ENCODE measurements at places on chromosomes 11 and 22. TPM values are rescaled to one million over a fixed set of nuclear protein-coding genes. Genes with fewer than 3 reads are reported as not detected.

DNA sequence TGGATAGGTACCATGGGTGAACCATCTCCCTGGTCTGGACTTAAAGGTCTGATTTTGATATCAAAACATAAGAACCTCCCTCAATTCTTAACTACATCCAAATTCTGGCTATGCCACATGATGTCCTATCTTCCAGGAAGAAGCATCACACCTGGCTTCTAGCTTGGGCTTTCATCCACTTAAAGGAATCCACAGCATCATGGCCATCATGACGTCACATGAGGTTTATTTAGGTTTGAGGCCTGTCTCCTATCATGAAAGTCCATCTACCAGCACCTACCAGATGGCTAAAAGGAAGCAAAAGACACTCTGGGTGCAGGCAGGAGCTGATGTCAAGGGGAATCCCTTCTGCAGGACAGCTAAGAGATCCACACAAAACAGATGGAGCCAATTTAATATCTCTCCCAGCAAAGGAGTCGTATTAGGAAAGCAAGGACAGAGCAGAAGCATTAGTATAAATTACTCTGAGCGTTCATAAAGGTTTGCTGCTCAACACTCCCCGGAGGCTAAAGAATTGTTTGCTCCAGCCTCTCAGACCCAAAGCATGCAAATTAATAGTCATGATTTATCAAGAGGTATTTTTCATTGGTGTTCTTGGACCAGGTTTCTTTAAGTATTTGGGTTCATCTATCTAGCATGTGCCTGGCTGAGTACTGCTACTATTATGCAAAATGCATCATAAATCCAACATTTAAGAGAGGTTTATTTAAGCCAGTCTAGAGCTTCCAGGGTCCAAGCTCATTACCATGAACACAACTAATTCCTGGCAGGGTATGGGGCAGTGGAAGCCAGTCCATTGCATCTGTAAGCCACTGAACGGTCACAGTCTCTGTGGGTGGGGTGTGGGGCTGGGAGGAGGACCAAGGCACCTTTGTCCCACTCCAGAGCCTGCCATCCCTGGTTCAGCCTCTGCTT is 47.2 kb downstream of the GALNT18 start:
- DNase-seq = no peak

GRCh38 chr11:11441516-11441915 is 88.5 kb upstream of the CSNK2A3 start:
- DNase-seq = no peak

DNA sequence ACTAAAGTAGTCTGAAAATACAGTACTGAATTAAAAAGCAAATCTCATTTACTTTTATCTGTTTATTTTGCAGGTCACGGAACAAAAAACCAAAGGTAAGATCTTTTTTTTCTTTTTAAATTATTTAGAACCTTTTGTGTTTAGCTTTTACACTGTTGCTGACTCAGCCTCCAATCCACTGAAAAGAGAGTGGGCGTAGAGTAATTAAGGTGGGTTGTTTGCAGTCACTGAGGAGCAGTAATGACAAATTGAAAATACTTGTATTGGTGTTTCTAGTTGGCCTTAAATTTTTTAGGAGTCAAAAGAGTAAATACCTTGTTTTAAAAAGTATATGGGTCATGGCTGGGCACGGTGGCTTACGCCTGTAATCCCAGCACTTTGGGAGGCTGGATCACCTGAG is 73.4 kb downstream of the TNRC6B start:
- no peak for DNase-seq

GRCh38 chr11:94676814-94677213 is 91.3 kb upstream of the AMOTL1 start:
- DNase-seq = peak; percentile 24

DNA sequence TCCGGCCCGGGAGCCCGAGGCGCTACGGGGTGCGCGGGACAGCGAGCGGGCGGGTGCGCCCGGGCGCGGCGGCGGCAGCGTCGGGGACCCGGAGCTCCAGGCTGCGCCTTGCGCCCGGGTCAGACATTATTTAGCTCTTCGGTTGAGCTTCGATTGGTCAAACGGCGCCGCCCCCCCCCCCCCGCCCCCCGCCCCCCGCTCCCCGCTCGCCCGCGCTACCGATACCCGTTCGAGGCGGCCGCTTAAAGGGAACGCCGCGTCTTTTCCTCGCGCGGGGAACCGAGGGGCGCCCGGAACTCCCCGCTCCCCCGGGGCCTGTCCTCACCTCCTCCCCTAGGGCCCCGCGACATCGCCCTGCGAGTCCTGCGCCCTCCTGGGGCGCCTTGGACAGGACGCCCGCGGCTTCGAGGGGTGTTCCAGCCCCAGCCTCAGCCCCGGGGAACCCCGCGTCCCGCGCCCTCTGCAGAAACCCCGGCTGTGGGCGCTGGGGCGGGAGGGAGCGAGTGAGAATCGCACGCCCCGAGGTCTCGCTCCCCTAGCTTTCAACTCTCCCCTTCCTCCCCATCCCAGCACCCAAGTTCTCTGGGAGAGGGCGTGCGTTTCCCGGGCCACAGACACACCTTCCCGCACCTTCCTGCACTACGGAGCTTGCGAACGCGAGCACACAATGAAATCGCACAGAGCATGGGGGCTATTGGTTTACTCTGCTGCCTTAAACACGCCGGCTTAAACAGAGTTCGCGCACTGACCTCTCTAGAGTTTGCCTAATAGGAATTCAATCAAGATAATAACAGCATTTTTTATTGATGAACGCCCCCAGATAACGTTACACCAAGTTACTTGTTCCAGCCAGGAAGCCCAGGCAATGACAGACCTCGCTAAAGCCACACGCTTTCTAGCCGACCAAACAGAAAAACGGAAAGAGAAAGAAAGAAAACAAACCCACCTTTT is at the start of gene BDNF:
BDNF (minus strand) TSS at position 105 of the 951 bp plus-strand sequence. CDS start 41,891 bp downstream, outside the sequence.
- DNase-seq = peak; percentile 53

DNA sequence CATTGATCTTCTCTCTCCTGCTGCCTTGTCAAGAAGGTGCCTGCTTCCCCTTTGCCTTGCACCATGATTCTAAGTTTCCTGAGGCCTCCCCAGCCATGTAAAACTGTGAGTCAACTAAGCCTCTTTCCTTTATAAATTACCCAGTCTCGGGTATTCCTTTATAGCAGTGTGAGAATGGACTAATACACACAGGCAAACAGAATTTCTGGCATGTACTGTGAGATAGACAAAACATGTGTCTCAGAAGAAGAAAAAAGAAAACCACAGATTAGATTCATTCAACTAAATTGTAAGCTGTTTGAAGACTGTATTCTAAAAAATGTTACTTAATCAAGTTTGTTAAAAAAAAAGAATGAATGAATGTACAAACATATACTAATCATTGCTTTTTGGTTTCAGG is 1.5 kb upstream of the MMP20 start:
- no peak for DNase-seq

DNA sequence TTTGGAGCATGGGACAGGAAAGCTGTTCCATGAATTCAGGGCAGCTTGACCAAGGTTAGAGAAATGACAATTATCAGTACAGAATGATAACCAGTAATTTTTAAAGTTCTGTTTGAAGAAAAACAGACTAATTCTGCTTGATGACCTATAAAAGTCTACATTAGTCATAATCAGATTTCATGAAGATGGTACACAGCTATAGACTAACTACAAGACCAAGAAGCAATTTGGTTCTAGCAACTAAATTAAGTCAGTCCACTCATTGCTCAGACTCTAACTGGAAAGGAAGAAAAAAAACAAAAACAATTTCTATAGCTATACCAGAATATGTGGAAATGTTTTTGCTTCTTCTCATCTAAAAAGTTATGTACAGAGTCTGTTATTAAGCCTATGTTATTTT is 24.9 kb downstream of the MRTFA start:
- no peak for DNase-seq

DNA sequence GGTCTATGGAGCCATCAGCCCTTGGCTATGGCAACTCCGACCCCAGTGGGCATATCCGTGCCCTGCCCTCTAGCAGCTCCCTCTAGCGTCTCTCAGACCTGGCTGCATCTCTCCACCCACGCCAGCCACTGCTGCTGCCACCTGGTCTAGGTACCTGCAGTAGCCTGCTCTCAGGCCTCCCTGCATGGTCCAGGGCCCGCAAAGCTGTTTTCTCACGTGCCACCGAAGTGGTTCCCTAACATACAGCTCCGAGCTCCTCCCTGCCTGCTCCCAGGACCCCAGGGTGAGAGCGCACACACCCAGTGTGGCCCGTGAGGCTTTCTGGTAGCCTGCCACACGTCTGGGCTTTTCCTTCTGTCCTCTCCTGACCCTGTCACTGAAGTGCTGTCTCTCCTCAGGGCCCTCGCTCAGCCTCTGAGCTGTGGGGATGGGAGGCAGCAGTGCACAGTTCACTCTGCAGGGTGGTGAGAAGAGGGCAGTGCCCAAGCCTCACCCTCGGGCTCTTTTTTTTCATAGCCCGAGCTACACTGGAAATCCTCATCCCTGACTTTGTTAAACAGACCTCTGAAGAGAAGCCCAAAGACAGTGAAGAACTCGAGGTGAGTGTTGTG is 14.3 kb downstream of the DGCR8 start:
- no peak for DNase-seq

DNA sequence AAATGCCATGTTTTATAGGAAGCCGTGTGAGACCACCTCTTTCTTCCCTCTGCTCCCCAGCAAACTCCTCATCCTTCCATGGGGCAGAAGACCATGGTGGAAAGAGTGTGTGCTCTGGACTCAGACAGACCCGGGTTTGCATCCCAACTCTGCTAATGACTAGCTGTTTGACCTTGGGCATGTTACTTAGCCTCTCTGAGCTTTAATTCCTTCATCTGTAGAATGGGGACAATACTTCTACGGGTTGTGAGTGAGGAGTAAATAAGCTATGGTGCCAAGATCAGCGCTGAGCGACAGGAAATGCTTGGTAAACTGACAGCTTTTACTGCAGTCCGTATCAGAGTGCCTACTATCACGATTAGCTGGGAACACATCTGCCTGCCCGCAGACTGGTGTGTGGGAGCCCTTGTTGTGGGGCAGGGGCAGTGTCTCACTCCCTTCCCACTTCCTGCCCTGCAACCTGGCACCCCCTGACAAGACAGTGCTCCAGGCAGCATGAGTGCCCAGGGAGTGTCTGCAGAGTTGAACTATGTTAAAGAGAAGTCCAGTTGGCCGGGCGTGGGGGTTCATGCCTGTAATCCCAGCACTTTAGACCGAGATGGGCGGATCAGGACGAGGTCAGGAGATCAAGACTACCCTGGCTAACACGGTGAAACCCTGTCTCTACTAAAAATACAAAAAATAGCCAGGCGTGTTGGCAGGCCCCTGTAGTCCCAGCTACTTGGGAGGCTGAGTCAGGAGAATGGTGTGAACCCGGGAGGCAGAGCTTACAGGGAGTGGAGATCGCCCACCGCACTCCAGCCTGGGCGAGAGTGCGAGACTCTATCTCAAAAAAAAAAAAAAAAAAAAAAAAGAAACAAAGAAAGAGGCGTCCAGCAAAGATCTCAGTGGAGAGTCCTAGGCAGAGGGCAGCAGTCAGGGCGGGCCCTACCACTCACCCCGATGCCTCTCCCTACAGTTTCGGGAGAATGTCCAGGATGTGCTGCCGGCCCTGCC is 2.2 kb downstream of the SEC14L2 start:
- no peak for DNase-seq

DNA sequence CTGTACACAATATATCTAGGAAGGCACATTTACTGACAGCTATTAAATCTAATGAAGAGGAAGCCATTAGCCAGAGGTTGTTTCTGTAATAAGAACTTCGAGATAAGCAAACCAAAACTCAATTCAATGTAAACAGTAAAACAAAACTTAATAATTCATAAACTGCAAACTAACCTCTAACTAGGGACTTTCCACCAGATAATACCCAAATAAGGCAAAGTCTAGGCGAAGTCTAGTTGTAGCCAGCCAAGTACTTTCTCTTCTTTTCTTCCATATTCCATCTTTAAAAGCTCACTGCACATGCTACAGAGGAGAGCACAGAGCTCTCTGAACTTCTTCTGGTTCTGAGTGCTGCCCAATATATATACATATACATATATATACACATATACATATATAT is 229.9 kb upstream of the ANO5 start:
- DNase-seq = no peak

DNA sequence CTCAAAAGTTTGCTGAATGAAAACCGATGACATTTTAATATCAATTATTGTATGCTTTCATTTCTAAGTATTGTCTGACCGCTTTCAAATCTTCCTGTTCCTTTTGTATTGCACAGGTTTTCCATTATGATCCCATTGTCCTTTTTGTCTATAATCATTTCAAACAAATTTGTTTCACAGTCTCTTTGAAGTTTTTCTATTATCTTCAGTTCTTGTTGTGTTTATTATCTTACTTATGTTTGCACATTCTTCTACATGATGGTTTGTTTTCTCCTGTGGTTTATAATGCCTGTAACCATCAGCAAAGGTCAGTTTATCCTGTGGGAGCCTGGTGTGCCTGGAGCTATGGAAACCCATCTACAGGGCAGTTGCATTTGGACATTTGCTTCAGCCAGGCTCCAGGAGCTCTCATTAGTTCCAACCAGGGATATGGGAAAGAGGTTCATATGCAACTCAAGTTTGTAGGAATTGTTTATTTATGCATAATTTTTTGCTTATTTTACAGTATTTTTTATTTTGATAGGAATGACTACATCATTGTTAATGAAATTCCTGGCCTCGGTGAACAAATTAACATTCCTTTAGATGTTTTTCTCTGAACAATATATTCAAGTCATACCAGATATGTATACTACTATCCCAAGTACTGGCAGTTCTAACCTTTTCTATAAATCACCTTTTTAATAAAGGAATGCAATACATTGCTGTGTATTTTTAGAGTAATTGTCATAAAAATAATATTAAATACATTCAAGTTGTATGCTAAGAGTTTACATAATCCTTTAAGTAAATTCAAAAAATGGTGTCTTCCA is 179.2 kb downstream of the SBF2 start:
- DNase-seq = no peak

- DNase-seq = no peak
These were observed 72.7 kb downstream of the BRD1 start for GRCh38 chr22:49754696-49755630.

- DNase-seq = no peak
These were observed 13.0 kb downstream of the TRIM5 start for GRCh38 chr11:5671831-5672230.

DNA sequence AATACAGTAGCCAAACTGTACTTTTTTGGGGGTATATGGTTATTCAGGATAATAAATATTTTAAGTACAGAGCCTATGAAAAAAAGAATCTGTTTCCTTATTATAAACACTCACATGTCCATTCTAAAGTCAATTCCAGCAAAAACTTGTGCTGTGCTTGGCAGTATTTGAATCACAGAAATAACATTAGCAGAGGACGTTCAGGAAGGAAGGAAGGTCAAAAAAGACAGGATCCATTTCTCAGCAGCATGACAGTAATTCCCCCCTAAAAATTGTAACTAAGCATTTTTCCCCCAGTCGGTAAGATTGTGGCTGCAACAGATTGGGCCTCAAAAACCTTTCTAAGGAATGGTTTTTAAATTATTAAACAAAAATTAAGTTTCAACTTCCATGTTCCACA is 124.8 kb downstream of the ATG16L2 start:
- no peak for DNase-seq

DNA sequence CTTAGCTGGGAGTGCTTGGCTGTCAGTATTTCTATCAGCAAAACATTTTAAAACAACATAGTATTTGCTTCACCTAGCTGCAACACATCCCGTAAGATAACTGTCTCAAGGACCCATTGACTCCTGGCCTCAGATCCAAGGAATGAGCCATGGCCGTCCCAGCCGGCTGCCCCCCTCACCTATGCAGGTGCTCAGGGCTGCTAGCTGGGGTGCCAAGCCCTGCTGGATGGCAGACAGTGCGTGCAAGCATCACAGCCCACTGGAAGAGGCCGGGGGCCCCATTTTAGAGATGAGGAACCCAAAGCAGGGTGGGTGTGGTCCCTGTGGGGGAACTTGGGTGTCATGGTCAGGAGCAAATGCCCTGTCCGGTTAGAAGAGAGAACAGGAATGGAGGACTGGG is 8.5 kb downstream of the PSMC3 start:
- DNase-seq = no peak

The APOC3 gene
- total RNA-seq = not detected

The CATSPERZ gene
- total RNA-seq = 11.2 TPM

The GAL gene
- 32.2 TPM for total RNA-seq

The PDGFB gene
- total RNA-seq = 29.7 TPM
